ENCODE measurements at places on chromosomes 4 and X.
A peak's percentile ranks its signal among the peaks of the same experiment; 100 is the strongest.

GRCh38 chrX:38220415-38221390 lies at the start of gene SRPX:
Gene SRPX (minus strand): TSS chrX:38220871. CDS start chrX:38220792, 79 bp downstream.
- H3K4me3 ChIP-seq, result peak within 1 kb of the TSS; percentile 57
- H3K36me3 ChIP-seq, result no peaks in the 10 kb centered on the region
- H3K27me3 ChIP-seq, result peaks cover 6% of the 10 kb centered on the region
- DNase-seq, result no peak
- H3K27ac ChIP-seq, result no peak within 1 kb of the TSS

- no peak overlapping the region for H3K4me3 ChIP-seq
- H3K27me3 ChIP-seq, result no peaks in the 10 kb centered on the region
- H3K4me1 ChIP-seq, result no peaks in the 10 kb centered on the region
- no peaks in the 10 kb centered on the region for H3K36me3 ChIP-seq
These were observed 326.2 kb upstream of the SLIT2 start for GRCh38 chr4:19925516-19925915.

DNA sequence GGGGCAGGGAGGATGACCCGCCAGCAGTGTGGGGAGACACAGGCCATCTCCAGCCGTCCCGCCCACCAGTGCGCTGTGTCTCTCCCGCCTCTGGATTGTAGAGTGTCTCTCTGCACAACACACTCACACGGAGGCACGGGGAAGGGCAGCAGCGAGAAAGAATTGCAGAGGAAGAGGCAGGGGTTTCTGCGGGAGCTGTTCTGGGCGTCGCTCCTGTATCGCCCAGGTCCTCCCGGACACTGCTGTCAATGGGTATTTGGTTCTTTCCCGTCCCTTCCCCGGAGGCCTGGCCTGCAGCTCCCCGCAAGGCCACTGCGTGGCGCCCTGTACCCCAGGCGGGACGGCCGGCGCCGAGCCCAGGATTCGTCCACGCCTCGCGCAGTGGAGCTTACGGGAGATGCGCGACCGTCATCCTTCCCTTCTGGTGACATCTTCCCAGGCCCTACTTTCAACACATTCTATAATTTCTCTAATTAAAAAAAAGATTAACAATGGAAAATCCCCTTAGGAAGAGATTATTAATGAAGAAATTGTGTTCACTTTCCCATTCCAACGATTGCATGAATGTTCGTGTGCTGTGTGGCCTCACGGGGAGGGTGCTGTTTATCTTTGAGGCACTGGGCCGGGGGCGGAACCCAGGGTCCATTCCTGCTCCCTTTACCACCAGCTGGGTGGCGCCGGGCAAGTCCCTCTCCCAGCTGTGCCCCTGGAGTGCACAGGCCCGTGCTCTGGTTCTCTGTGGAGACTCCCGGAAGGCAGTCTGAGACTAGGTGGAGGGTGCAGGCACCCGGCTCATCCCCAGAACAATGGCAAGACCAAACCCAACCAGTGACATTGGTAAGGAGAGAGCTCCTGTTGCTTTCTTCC lies 95.7 kb downstream of the CPZ start:
- peaks cover 2% of the 10 kb centered on the region for H3K4me1 ChIP-seq
- no peaks in the 10 kb centered on the region for H3K36me3 ChIP-seq
- no peaks in the 10 kb centered on the region for H3K27me3 ChIP-seq
- H3K4me3 ChIP-seq, result no peak overlapping the region

DNA sequence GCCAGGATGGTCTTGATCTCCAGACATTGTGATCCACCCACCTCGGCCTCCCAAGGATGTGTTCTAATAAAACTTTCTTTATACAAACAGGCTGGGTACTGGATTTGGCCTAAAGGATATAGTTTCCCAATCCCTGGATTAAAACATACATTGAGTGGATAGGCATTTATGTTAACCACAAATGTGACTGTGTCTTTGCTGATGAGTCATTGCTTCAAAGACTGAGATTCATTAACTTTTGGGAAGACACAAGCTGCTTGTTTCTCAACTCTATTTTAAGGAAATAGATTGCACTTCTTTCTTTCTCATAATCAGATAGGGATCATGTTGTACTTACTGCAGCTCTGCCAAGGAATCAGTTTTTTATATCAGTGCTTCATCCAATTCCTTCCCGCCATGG lies 131.3 kb upstream of the AGA start:
- H3K27me3 ChIP-seq, result no peaks in the 10 kb centered on the region
- DNase-seq, result no peak
- no peaks in the 10 kb centered on the region for H3K4me1 ChIP-seq
- no peaks in the 10 kb centered on the region for H3K36me3 ChIP-seq
- H3K4me3 ChIP-seq, result no peak overlapping the region

- H3K4me1 ChIP-seq, result no peaks in the 10 kb centered on the region
- H3K27me3 ChIP-seq, result no peaks in the 10 kb centered on the region
- DNase-seq, result no peak
- no peak overlapping the region for H3K27ac ChIP-seq
- no peak overlapping the region for H3K4me3 ChIP-seq
These were observed 51.7 kb upstream of the PJA1 start for GRCh38 chrX:69216911-69217310.

- no peak overlapping the region for H3K27ac ChIP-seq
- no peaks in the 10 kb centered on the region for H3K27me3 ChIP-seq
- no peak overlapping the region for H3K4me3 ChIP-seq
- H3K36me3 ChIP-seq, result no peaks in the 10 kb centered on the region
These were observed 105.4 kb upstream of the ANK2 start for GRCh38 chr4:112944006-112944405.

DNA sequence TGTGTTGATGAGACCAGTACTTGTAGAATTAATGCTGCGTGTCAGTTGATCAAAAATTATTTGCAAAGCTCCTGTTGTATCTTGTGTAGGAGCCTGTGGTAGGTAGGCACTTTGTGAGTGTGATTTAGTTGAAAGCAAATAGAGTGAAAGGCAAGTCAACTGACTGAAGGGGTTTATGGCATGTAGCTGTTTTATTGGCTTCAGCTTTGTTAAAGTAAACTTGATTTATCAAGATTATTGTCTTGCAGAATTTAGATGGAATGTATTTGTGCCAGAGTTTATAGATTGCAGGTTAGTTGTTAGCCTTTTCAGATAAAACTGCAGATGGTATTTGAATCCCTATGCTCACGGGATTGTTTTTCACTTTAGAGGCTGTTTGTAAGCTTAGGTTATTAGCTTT lies 128.0 kb downstream of the FRAS1 start:
- no peak overlapping the region for H3K27ac ChIP-seq
- H3K27me3 ChIP-seq, result no peaks in the 10 kb centered on the region
- no peaks in the 10 kb centered on the region for H3K4me1 ChIP-seq
- DNase-seq, result no peak
